ENCODE measurements at places on chromosomes 3 and 15.

GRCh38 chr3:160921020-160921635, 165.1 kb downstream of the PPM1L start:
- no peak for DNase-seq

DNA sequence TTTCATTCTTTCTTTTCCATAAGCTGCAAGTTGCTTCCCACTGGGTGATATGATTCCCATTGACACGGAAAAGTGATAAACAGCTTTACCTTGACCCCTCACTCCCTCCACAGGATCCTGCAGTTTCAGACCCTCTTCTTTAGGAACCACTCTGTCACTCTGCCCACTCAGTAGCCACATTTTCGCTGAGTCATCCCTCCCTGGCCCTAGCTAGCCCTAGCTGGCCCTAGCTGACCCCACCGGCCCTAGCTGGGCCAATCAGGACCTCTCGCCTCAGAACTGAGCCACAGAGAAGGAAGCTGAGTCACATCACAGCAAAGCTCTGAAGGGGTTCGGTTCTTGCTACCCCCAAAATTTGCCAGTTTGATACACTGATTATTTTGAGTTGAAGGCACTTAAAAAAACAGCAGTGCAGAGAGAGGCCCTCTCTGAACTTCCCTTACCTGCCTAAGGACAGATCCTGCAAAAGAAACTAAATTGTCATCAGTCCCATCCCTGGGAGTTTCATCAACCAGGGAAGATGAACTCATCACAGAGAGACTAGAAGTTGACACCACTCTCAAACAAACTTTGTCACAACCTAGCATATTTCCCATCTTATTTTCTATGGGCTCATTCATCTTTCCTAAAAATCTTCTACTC, 233.5 kb upstream of the PROK2 start:
- DNase-seq = no peak

DNA sequence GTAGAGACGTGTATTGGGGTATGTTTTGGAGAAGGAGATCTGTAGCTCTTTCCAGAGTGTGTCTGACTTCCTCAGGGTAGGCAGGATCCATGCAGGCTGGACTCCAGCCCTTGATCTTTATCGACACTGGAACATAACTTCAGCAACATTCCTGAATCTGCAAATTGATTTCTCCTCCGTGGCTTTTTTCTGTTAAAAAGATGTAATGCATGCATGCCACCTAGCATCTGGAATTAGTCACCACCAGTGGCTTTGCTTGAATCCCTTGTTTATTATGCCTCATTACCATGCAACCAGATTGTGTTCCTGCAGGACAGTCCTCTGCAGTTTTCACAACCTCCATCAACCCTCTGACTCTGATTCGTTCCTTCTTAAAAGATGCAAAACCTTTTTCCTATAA, 86.1 kb downstream of the CCNL1 start:
- no peak for DNase-seq

DNA sequence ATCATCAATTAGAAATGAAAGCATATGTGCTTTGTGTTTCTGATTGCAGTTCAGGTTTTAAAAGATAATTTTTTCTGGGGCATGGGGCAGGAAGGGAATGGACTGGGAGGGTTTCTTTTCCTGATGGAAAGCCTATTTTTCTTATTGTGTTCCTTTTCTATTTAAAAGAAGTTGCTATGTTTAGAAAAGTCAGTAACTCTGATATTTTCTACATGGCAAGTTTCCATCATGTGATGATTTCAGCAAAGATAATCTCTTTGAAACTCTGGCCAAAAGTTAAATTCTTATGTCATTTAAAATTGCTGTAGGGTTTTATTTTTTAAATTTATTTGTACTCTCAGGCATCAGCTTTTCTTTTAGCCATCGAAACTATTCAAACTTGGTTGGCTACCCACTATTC, 601.2 kb downstream of the FOXP1 start:
- no peak for DNase-seq

- DNase-seq = no peak
Observed at GRCh38 chr3:33900809-33901505, 102.5 kb downstream of the PDCD6IP start.

GRCh38 chr3:194200422-194201081, 64.6 kb downstream of the HES1 start:
- no peak for DNase-seq

DNA sequence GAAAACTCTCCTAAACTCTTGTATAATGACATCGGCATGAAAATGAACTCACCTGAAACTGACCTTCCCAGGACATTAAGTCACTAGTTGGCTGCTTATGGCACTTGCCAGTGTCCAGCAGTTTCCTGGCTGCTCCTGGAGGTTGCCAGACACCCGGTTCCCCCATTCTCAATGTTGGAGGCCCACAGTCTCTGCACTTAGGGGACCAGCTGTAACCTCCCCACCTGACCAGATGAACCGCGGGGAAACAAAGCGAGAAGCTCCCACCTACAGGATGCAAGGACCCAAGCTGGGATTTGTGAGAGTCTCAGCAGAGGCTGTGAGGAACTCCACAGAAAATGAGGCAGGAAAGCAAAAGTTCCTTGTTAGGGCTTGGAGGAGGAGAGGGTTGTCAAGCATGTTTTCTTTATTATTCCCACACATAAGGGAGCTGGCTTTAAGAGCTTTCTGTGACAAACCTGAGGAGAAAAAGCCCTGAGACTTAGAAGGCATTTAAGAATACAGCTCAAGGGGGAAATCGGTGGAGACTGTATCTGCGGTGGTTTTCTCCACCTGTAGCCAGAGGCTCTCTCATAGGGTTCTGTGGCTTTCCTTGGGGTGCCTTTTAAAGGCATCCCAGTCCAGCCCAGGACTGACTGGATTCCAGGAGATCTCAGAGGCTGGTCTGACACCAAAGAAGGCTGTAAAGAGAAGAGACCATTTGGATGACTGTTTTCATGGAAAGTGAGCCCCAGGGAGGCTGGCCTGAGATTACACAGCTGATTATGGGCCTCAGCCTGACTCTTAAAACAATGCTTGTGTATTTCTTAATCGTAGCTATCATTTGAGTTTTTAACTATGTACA, 4.6 kb downstream of the TPM1 start:
- no peak for DNase-seq

DNA sequence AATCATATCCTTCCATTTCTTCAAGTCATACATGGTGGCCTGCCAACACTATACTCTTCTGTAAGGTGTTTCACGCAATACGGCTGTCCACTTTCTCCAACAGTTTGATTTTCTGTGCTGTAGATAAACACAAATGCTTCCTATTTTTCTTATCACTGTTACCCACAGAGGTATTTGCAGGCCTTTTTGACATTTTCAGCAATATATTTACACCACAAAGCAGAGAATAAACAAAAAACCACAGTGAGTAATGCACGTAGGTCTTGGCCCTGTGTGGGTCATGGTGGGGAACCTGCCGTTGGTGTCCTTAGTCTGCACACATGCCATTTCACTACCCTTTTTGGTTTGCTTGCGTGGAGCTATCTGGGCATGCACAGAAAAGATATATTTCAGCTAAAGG, 59.5 kb downstream of the LRRC28 start:
- DNase-seq = no peak

DNA sequence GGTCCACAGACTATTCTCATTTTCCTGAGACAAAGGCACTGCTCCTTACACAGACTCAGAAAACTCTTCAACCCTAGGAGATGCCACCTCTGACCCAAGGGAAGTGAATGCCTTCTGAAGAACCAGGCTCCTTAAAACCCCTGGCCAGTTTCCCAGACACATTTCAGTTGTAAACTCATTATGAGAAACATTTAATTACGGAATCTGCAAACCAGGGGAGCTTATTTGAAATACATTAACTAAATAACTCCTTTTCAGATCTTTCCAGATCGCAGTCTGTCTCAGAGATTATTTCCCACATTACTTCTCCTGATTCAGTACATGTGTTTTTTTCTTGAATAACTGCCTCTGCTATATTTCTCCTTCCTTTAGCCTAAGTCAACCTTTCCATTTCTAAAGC, 17.6 kb downstream of the MYO5A start:
- DNase-seq = no peak

GRCh38 chr3:50632450-50632849, 15.5 kb downstream of the MAPKAPK3 start:
- DNase-seq = peak; percentile 20

DNA sequence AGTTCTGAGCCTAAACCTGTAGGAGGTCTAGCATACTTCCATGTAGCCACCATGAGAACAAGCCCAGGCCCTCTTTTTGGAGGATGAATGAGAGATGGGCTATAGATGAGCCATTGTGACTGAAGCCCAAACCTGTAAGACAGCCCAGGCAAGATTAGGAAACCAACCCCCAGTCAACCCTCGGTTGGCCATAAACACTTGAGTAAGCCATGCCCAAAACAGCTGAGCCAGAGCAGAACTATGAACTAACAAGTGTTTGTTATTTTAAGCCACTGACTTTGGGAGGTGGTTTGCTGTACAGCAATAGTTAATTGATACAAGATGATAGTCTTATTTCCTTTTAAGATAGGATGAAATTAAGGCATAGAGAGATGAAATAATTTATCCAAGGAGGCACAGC, 12.4 kb upstream of the CPNE4 start:
- DNase-seq = no peak

DNA sequence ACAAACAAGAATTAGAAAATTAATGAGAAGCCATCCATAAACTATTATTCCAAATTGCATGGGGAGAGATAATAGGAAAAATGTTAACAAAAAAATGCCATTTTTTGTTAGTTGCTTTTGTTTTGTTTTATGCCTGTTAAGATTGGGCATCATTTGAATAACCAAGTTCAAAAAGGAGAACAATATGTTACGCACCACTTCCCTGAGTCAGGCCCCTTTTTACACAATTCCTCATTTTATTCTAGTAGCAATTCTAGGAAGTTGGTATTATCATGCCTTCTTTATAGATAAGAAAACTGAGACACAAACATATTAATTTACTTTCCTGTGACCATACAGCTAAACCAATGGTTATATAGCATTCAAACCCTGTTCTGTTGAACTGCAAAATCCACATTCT, 736.9 kb upstream of the CCDC54 start:
- DNase-seq = no peak

- no peak for DNase-seq
Observed at GRCh38 chr15:80480909-80481308, 76.7 kb downstream of the ARNT2 start.

DNA sequence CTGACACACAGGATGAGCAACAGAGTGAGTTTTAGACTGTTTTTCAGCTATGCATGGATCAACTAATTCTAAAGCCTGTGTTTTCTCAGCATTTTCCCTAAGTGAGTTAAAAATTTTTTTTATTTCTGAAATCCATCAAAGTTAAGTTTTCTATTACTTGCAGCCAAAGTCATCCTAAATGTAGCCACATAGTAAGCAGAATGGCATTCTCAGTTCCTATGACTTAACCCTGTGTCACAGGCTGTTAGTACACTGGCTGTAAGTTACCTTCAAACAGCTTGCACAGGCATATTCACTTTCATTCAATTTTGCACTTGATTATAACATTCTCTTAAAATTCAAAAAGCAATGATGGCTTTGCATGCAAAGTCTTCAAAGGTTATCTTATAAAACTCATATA, 368.2 kb downstream of the OCA2 start:
- DNase-seq = no peak

DNA sequence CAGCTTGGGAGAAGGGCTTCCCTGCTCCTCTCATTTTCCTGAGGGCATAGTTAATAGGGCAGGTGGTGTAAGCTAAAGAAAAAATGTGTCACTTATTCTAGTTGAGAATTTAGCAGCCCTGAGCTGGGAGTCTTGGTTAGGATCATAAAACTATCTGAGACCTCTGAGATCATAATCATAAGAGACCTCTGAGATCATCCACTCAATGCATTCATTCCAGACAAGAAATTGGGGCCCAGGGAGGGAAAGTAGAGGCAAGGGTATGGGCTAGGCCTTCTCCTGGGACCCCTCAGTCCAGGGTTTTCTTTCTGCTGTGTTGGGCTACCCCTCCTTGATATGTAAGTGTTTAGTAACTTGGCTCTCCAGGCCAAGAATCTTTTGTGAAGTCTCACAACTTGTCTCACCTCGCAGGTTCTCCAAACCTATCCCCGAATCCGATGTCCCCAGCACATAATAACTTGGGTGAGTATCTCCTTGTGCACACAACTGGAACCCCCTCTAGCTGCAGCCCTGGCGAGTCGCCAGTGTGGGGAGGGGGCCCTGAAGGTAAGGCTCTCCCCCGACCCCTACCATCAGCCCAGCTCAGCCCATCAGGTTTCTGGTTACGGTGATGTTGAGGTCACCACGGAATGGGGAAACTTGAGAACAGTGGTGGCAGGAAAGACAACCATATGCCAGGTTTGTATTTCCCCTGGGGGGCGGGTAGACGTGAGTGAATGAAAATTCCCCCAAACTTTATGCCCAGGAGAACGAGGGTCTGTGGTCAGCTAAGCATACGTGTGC, 84.1 kb downstream of the AAGAB start:
- DNase-seq = no peak

GRCh38 chr15:66894363-66894762, 171.0 kb upstream of the SMAD3 start:
- DNase-seq = no peak

GRCh38 chr3:61451841-61452240, 109.5 kb upstream of the PTPRG start:
- DNase-seq = no peak

- DNase-seq = no peak
Observed at GRCh38 chr3:160773722-160774121, 17.7 kb downstream of the PPM1L start.

Data from CD4-positive, alpha-beta T cell treated with Interleukin-2 at 100 ng/mL for 4 hours (primary cell).